ENCODE measurements at places on chromosomes 1 and 21.

DNA sequence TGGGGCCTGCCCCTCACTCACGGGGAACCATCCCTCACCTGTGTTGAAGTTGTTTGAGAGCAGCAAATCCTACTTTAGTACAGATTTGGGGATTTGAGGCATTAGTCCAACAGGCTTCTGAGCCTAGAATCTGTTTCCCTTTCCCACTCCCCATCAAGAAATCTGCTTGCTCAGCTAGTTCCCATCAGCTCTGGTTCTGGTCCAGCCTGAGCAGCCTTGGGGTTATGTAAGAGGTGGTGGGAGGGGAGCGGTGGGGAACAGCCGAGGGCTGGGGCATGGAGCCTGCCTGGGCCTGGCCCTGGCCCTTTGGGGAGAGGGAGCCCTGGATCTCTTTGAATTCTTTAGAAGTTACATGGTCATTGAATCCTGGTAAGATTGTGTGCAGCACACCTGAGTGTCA, 4.1 kb downstream of the GSTM5 start:
- no peak for DNase-seq

DNA sequence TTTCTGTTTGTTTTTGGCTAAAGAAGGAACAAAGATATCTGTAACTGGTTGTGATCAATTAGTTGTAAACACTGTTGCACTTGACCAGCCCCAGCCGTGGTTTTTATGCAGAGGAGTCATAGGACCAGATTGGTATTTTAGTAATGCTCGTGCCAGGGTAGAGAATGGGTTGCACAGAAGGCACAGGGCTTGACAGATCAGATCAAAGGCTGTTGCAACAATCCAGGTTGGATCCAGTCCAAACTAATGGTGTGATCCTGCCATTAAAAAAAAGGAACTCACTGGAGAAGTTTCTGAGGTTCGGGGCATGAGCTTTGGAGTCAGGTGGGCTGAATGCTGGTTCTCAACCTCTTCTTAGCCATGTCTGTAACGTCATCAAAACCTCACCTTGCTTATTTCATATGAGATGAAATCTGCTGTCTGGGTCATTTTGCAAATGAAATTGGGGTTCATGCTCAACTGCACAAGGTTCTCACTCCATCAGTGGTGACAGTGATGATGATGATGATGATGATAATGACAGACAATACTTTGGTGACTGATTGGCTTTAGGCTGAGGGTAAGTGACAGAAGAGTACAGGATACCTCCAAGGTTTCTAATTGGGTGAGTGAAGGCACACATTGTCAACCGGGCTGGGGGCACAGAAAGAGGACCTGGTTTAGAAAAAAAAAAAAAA, 43.1 kb downstream of the ZNF281 start:
- no peak for DNase-seq

DNA sequence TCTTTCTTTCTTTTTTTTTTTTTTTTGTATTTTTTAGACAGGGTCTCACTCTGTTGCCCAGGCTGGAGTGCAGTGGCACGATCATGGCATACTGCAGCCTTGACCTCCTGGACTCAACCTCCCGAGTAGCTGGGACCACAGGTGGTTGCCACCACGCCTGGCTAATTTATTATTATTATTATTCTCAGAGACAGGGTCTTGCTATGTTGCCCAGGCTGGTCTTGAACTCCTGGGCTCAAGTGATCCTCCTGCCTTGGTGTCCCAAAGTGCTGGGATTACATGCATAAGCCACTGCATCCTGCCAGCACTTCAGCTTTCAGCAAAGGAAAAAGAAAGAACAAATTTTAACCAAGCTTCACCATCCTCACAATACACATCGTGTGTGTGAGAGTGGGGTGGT, 97.9 kb upstream of the SERBP1 start:
- DNase-seq: no peak

- no peak for DNase-seq
Observed at GRCh38 chr21:44448651-44449131, 6.6 kb upstream of the LRRC3 start.

- no peak for DNase-seq
Observed at GRCh38 chr1:59070610-59071009, 226.3 kb upstream of the FGGY start.

GRCh38 chr1:184597650-184598357, 156.9 kb downstream of the EDEM3 start:
- no peak for DNase-seq

Data from midbrain (tissue), 1 donor.